ENCODE measurements at places on chromosomes 11 and 22.

DNA sequence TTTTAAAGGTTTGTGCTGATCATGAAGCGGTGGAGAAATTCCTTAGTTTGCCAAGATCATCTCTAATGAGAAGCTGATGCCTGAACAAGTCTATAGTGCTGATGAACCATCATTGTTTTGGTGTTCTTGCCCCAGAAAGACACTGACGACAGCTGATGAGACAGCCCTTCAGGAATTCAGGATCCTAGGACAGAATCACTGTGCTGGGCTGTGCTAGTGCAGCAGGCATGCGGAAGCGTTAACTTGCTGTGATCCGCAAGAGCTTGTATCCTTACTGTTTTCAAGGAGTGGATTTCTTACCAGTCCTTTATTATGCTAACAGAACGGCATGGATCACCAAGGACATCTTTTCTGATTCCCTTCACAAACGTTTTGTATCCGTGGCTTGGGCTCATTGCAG is 104.1 kb downstream of the TBC1D22A start:
- no peak for DNase-seq

- no peak for DNase-seq
These were observed 40.7 kb upstream of the RBFOX2 start for GRCh38 chr22:36069368-36069767.

- DNase-seq: no peak
These were observed 128.3 kb downstream of the NTM start for GRCh38 chr11:131498631-131499160.

DNA sequence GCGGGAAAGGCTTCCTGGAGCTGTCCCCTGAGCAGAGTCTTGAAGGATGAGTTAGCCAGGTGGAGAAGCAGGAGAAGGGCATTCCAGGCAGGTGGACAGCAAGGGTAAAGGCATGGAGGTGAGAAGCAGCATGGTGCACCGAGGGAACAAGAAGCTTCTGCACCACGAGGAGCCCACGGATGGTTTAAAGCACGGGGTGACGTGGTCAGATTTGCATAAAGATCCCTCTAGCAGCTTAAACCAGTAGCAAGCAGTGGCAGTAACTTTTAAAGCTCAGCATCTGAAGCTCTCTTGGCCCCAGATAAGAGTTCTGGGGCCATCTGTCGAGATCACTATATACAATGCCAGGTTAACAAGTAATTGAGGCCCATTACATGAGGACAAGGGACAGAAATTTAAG is 36.8 kb downstream of the SERPINH1 start:
- no peak for DNase-seq

- DNase-seq: no peak
These were observed 7.4 kb downstream of the CBX6 start for GRCh38 chr22:38864361-38865191.

DNA sequence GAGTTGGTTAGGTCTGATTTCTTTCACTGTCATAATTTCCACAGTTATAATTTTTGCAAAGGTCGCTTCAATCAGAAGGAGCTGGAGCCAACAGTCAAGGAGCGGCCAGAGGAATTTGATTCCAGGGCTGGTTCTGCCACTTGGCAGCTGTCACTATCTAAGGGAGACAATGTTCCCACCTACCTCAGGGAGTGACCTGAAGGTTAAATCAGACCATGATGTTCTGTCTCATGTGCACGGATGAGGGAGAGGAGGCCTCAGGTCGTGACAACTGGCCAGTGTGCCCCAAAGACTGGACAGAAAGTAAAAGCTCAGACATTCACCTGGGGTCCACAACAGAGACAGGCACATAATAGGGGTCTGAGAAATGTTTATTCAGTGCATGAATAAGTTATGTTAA is 7.6 kb downstream of the MRGPRD start:
- no peak for DNase-seq

DNA sequence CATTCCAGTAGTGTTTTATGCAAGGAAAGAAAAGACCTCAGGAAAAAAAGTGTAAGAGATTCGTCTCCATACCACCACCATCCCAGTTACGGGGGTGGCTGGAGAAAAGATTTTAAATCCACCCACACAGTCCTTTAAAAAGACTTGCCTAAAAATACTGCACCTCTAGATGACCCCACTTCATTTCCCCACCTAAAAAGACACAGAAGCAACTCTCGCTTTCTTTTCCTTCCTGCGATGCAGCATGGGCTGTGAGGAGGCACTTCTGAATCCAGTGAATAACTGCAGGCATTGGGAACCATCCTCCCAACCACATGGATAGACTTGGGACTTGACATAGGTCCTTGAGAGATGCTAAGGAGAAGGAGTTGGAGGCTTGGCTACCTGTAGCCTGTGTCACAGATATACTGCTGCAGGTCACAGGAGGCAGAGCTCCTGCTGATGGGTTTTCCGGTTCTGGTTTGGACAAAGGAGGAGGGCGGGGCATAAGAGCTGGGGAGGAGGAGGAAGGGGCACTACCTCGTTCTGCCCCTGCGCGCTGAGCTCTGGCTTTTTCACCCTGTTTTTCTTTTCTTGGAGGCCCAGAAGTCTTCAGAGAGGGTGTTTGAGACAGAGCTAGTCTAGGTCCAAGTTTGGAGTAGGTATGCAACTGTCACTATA is 285.9 kb downstream of the NTM start:
- no peak for DNase-seq

DNA sequence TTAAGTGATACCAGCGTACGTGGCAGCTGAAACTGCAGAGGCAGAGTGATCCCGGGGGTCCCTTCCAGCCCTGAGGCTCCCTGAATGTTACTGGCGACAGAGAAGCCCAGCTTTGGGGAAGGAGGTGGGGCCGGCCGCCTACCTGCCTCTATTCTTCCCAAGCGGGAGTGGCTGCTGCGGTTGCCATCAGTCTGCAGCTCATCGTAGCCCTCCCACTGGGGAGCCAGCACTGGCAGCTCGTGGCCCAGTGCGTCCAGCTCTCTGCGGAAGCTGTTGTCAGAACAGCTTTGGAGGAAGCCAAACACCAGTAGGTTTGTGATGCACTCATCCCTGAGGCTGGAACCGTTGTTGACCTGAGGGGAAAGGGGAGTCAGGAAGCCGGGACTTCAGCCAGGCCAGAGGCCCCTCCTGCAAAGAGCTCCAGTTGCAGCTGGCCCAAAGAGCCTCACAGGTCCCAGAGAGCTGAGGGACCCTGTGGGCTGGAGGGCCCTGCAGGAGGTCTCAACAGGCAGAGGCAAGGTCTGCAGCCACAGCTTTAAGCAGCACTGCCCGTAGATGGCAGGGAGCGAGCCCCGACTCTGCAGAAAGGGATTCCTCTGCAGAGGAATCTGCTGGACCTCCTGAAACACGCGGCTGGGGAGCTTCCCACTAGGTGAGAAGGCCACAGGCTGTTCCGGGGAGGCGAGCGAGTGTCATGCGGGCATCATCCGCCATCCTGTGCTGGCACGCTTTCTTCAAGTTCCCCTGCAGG is 30.4 kb downstream of the BID start:
- no peak for DNase-seq

DNA sequence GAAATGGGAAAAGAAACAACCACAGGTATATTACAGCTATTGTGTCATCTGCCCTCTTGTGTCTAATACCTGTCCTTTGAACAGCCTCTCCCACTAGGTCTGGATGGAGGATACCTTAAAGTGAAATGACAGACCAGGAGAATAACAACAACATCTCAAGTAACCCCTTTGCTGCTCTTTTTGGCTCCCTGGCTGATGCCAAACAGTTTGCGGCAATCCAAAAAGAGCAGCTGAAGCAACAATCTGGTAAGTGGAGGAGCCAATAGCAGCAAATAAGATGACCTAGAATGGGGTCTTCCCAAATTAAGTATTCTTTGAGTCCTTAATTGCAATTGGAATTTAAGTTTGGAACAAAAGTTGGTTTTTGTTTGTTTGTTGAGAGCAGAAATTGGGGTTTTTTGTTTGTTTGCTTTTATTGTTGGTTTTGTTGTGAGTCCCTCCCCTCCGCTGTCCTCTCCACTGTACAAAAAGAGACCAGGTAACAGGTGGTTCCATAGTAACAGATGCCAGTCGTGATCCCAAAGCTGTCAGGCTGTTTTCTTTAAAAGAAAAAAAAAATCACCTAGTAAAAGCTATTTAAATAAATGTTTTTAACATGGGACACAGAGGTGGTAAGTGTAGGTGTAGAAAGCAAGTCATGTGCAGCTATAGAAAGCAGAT is 5.7 kb downstream of the UBE4A start:
- no peak for DNase-seq

- DNase-seq: no peak
These were observed 27.2 kb downstream of the ANO1 start for GRCh38 chr11:70105369-70105754.

GRCh38 chr11:129086976-129087375 is 105.1 kb downstream of the ARHGAP32 start:
- no peak for DNase-seq

GRCh38 chr11:134449713-134450112 is 37.7 kb upstream of the B3GAT1 start:
- DNase-seq: no peak

- no peak for DNase-seq
These were observed 256.5 kb downstream of the TENM4 start for GRCh38 chr11:79184285-79184684.

- DNase-seq: no peak
These were observed 4.4 kb upstream of the PRSS23 start for GRCh38 chr11:86795949-86796348.

DNA sequence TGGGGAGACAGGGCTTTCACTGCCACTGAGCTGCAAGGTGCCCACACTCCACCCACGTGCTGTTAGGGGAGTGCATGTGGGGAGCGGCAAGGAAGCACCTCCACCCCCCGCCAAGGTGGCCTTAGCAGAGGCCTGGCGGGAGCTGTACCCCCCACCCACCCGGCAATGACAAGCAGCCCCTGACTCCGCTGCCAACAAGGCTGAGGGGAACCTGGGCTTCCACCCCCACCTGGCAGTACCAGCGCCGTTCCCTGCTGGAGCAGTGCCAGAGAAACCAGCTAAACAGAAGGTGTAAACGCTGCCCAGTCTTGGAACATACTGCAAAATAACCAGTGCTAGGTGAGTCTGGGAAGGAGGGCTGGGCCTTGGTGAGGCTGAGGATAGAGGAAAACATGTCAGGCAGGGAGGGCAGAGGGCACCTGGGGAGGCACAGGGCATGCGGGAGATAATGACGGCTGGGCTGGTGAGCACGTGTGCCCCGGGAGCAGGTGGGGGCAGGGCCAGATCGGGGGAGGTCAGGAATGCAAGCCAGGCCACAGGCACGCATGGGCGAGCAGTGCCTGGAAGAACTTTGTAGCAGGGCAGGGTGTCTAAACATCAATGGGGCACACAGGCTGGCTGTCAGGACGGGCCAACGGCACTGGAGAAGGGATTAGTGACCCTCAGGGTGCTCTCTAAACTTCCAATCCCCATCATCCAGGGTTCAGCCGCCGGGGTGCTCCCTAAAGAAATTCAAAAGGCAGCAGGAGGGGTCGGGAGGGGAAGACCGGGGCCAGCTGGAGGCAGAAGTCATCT is 6.6 kb downstream of the CERK start:
- DNase-seq: no peak

GRCh38 chr11:12128301-12128751 is 17.9 kb downstream of the MICAL2 start:
- no peak for DNase-seq

GRCh38 chr11:680970-681369 is 14.1 kb downstream of the DEAF1 start:
- DNase-seq: no peak

DNA sequence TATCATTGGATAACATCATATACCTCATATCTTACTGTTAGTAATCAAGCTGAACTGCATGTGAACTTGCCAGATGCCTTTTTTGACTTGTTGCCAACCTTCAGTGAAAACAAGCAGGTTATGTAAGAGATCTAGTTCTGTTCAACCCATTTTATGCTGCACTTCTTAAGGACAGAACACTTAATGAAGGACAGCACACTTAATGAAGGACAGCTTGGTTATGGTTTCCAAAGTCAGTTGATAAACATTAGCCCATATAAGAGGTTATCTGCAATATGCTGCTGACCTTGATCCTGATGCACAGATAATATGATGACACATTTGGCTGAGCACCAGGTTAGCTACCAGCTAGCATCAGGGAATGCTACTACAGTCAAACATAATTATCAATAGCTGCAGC is 358.7 kb upstream of the PDGFD start:
- no peak for DNase-seq

- DNase-seq: no peak
These were observed 13.9 kb upstream of the MED17 start for GRCh38 chr11:93770160-93770559.

DNA sequence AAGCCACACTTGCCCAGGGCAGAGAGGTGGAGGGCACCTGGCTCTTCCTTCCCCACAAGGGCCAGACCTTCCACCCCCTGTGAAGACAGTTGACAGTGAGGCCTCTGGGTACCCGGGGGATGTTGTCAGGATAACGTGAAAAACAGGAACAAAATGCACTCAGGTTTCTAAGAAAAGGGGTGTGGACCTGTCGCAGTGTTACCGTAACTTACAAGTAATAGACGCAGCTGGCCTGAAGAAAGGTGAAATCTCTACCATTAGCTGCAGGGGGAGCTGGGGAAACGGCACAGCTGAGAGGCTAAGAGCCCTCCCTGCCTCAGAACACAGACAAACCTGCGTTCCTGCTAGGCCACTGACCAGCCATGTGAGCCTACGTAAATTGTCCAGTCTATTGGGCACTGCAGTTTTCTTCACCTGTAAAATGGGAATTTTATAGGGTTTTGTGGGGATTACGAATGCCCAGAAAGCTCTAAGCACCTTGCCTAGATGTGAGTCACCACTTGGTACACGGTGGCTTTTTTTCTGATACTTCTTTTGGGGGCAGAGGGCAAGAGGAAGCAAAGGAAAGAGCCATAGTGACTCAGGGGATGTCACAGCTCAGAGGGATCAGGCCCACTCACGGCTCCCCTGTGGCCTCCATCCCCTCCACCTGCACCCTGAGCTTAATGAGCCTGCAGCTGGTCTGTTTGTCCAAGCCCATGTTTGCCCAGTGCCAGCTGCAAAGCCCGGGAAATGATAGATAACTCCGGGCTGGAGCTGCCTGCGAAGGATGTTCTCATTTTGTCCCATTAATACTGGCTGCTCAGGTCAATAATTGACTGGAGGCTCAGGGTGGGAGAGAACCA is 18.4 kb upstream of the CABP7 start:
- peak; percentile 20 for DNase-seq

DNA sequence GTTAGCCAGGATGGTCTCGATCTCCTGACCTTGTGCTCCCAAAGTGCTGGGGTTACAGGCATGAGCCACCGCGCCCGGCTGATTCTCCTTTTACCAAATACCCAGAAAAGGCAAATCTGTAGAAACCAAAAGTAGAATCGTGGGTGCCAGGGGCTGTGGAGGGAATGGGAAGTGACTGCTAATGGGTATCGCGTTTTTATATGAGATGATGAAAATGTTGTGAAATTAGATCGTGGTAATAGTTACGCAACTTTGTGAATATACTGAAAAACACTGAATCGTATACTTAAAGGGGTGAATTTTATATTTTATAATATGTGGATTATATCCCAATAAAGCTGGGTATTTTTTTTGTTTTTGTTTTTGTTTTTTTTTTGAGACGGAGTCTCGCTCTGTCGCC is 48.2 kb upstream of the CREB3L1 start:
- no peak for DNase-seq

Data from CD4-positive, alpha-beta T cell treated with Interleukin-12 subunit alpha and Interleukin-12 subunit beta, for 1 hour (primary cell).